ENCODE measurements at places on chromosomes 11 and 22.

DNA sequence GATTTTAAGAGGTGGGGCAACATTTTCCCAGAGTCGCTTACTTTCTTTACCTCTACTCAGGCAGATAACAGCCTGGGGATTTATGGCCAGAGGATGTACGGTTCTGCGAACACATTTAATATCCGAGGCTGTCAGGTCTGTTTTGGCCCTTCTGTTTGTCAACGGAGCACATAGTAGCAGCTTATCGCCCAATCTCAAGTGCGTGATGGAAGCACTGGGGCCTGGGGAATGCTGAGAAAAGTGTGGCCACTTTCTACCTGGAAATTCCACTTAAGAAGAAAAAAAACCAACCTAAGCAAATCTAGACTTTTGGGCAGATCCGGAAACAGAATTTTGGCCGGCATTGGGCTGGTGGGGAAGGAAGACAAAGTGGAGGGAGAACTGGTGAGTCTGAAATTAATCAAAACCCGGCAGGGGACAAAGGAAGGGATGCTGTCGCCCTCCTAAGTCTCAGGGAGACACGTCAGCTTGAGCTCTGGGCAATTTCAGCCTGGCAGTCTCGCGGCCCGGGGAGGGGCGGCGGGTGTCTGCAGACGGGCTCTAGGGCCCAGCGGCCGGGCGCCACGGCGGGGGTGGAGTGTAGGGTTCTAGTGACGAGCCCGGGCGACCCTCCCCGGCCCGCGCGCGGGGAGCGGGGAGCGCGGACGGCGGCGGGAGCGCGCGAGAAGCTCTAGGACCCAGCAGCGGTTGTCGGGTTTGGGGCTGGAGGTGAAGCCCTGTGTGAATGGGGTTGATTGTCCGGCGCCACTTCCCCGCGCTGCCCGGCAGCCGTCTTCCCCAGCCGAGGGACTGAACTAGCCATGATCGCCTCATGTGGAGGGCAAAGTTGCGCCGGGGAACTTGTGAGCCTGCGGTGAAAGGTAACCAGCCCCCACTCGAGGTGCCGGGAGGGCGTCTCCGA lies at the start of gene AMOTL1:
Gene AMOTL1, plus strand, starts transcription at position 656 of the 901 bp plus-strand sequence. Its CDS starts 156 bp downstream, at position 812.
- no peak for DNase-seq

DNA sequence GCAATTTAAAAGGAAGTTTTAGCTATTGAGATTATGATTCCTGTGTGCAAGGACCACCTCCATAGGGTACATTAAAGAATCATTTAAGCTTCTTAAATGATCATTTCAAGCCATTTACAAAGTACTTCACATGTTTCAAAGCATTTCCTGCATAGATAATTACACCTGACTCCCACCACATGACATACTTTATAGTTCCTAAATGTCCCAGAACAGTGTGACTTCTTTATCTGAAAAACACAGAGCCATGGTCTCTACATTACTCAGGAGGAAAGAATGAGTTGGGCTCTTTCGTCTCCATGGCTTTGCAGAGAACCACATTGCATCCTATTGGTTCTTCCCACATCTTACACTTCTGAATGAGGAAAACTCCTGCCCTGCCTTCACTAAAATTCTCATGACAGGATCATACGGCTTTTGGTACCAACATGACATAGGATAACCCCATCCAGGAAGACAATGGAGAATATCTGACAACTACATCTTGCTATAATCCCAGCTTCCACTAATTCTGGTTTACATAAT lies 88.6 kb downstream of the ETS1 start:
- DNase-seq = no peak

GRCh38 chr11:75275581-75275980 lies 35.0 kb downstream of the TPBGL start:
- DNase-seq = peak; percentile 61

DNA sequence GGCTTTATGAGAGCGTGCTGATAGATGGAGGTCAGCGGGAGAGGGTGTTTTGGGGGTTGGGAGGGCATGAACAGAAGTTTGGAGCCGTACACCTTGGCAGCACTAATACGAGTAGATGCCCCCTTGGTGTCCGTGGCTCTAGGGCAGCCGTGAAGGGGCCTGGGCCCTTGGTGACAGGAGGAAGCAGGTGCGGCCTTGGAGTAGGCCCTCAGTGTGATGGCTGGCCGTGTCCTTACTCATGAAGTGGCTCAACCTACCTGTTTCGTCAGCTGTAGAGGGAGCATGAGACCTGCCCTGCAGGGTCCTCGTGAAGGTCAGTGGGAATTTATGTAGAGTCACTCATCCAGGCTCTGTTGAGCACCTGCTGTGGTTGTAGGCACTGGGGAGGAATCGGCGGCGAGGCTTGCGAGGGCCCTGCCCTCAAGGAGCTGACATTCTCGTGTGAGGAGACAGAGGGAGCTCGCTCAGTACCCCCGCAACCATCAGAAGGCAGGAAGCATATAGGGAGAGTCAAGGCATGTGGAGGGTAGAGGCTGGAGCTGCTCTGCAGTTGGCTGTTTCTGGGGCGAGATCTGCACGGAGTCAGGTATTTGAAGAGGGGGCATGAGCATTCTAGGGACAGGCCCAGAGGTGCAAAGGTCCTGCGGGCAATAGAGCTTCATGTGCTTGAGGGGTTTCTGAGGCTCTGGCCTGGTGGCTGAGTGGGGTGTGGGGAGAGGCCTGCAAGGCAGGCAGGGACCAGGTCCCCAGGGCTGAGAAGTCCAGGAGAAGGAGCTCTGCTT lies 39.6 kb downstream of the TBC1D22A start:
- DNase-seq = no peak

- no peak for DNase-seq
Measured at GRCh38 chr11:64686466-64687170, 36.4 kb downstream of the NRXN2 start.
